ENCODE measurements at places on chromosomes 6 and 20.

DNA sequence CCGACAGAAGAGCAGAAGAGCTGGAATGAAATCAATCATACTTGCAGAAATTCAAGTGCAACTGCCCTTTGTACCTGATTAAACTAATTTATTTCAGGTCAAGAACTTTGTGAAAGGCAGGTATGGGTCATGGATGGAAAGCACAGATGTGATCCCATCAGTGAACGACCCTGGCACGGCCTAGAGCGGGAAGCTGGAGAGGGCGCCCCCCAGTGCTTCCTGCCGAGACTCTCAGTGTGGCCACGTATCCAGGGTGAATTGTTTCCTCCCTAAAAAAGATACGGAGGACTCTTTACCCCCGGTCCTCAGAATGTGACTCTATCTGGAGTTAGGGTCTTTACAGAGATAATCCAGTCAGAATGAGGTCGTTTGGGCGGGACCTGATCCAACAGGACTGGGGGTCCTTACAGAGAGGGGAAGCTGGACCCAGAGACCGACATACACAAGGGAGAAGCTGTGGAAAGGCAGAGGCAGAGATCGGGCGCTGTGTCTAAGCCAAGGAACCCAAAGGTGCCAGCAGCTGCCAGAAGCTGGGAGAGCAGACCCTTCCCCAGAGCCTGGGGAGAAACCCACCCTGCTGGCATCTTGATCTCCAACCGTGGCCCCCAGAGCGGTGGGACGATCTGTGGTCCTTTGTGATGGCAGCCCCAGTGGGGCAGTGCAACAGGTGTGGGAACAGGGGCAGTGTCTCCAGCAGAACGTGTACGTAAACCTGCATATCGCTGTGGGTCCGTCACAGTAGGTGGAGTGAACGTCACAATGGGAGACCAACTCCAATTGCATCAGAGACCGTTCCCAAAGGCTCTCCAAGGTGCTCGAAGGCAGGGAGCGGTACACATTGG is 91.9 kb downstream of the TAF4 start:
- DNase-seq: peak; percentile 49

DNA sequence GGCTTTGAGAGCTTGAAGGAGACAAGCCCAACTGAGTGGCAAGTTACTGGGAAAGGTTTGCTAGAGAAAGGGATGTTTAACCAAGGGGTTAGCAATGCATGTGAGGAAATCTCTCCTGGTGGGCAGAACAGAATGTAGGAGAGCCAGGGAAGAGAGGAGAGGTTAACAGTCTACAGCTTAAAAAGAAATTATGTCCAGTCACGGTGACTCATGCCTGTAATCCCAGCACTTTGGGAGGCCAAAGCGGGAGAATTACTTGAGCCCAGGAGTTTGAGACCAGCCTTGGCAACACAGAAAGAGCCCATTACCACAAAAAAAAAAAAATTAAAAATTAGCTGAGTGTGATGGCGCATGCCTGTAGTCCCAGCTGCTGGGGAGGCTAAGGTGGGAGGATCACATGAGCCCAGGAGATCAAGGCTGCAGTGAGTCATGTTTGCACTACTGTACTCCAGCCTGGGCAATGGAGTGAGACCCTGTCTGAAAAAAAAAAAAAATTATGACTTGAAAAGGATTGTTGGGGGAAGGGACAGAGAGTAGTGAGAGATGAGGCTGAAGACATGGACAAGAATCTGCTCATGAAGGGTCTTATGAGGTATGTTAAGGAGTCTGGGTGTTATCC is 264.9 kb downstream of the TBC1D7 start:
- DNase-seq: no peak

DNA sequence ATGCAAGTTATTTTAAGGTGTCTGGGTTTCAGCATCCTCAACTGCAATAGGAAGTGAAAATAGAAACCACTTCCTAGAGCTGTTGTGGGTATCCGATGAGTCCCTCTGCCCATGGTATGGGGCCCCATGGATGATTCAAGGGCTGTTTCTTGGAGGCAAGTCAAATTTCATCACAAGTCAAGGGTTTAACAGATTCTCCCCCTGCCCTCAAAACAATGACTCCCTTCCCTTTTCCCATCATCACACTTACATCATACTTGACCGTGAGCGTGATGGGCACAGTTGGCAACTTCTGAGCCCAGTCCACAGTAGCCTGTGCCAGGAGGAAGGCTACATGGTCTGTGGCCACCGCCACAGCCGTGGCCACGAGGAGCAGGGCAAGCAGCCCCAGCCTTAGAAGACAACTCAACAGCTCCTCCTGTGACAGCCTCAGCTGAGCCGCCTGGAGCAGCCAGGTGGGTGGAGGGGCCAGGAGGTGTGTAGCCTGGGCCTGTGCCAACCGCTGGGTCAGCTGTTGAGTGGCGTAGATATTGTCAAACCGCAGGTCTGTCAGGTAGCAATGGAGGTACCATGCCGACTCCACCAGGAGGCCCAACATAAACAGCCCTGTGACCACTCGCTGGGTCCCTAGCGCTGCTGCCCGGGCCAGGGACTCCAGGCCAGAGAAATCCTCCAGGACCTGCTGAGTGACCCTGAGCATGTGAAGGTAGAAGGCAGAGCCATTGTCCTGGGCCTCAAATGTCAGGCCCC is 5.2 kb downstream of the OCSTAMP start:
- DNase-seq: peak; percentile 69

GRCh38 chr6:97947841-97948240 is 664.8 kb upstream of the MMS22L start:
- no peak for DNase-seq

GRCh38 chr20:34085544-34086040 is 26.5 kb downstream of the EIF2S2 start:
- no peak for DNase-seq

GRCh38 chr6:52359403-52359802 is 2.5 kb upstream of the PAQR8 start:
- DNase-seq: no peak

- DNase-seq: no peak
Observed at GRCh38 chr6:89440200-89440599, 7.2 kb downstream of the ANKRD6 start.

GRCh38 chr6:44004625-44005506 is 122.4 kb downstream of the MRPL14 start:
- DNase-seq: no peak

DNA sequence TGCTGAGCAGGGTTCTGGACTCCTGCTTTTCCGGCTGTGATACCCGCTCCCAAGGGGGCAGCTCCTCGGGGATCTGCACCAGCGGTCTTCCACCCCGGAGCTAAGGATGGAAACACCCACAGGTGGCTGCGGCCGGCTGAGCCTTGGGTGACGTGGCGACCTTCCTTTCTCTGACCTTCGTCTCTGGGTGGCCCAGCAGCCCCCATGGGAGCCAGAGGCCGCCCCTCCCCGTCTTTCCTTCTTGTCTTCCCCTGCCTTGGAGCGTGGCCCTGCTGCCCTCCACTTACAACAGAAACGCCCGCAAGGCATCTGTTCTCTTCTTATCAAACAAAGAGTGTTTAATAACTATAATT is 405.7 kb downstream of the TAF4 start:
- DNase-seq: no peak

DNA sequence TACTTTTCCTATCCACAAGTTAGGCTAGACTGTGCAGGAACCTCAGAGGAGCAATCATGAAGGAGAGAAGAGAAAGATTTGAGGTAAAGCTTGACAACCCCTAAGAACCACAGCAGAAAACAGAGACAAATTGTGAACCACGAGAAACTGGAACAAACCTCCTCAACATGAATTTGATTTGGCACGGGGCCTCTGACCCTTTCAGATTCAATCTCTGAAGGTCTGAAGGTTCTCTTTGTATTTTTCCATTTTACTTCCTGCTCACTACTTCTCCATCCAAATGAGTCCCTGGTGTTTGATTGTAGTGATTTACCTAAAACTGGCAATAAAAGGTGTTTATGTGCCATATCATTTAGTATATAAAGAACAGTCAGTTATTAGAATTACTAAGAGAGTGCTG is 126.1 kb upstream of the STXBP5 start:
- no peak for DNase-seq
